ENCODE measurements at places on chromosomes 2 and 18.

DNA sequence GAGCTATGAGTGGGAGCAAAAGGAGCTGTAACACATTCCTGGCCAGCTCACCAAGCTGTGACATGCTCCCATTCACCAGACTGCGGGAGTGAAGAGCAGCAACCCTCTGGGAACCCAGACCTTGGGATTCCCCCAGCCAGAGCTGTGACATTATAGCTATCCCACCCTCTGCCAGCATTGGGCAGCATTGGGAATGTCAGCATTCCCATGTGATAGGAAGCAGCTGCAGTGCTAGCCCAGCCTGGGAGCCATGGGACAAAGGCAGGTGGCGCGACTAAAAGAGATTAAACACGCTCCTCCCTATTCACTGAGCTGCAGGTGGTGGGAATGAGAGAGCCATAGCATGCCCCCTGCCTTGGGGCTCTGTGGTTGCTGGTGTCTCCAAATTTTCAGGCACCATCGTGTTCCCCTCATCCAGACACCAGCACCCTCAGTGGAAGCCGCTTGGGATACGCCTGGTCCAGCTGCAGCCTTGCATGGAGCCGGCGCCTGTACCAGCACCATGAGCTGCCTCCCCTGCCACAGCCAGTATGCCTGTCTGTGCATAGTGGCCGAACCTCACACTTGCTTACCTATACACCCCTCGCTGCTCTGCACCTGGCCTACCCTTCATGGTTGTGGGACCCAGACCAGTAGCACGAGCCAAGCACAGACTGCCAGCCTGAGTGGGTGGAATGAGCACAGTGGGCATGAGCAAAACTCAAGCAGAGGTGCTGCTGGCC, 695.6 kb upstream of the GCFC2 start:
- DNase-seq, result no peak

DNA sequence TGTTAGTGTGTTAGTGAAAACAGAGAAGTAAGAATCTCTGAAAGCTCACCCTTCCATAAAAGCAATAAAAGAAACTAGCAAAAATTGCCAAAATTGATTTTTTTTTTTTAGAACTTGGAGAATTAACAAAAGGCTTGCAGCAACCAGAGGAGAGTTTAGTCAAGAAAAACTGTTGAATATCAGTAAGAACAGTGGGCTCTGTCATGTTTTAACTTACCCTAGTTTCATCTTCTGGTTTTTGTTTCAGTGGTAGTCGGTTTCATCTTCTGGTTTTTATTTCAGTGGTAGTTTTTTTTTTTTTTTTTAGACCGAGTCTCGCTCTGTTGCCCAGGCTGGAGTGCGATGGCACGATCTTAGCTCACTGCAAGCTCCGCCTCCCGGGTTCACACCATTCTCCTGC, 580.9 kb downstream of the NYAP2 start:
- no peak for DNase-seq

DNA sequence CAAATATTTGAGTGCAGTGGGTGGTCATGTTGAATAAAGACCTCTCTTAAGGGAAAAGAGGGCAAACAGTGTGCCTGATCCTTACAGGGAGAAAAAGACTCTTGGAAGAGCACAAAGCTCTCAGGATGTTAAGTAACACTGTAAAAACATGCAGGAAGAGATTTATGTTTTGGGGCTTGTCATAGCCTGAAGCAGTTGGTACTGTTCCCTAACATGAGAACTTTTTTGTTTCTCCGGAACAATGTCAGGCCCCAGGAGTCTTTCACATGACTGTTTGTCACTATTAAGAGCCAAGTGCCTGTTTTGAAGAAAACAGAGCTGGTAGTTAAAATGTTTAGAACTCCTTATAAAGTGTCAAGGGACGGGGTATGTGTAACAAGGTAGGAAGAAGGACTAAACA, 83.7 kb upstream of the B3GNT2 start:
- DNase-seq, result no peak

DNA sequence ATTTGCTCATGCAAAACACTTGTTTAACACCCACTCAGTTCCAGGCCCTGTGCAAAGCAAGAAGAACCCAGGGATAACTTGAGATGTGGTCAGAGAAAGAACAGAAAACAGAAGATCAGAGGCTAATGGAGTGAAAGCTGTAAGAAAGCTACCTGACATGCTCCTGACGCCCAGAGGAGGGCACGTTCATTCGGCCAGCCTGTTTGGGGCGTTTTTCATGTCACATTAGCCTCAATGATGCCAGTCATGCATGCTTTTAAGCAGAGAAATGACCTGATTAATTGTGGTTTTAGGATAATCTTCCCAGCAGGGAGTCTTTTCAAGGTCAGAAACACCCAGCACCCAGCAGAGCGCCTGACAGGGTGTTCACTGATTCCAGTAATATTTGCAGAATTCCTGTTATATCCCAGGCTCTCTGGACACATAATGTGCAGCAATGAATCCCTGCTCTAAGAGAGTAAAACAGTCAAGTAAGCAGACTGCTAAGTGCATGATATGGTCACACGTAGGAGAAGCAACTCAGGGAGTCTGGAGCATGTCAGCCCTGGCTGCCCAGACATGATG, 320.0 kb downstream of the LRATD1 start:
- no peak for DNase-seq

DNA sequence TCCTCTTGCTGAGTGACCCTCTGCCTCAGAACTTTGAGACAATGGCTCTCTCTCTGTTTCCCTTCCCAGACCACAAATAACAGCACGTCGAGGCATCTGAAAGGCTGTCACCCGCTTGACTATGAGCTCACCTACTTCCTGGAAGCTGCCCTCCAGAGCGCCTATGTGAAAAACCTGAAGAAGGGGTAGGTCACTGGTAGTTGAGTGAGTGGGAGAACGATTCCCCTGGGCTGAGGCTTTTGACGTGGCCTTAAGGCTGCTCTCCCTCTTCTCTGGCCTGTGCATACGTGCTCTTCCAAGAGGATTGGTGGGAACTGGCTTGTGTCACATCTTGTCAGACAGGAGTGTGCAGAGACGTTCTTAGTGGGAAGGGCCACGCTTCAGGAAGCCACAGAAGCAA, 63.1 kb upstream of the MCFD2 start:
- DNase-seq, result no peak

GRCh38 chr2:26581266-26581990, 59.7 kb downstream of the CIB4 start:
- DNase-seq, result no peak

DNA sequence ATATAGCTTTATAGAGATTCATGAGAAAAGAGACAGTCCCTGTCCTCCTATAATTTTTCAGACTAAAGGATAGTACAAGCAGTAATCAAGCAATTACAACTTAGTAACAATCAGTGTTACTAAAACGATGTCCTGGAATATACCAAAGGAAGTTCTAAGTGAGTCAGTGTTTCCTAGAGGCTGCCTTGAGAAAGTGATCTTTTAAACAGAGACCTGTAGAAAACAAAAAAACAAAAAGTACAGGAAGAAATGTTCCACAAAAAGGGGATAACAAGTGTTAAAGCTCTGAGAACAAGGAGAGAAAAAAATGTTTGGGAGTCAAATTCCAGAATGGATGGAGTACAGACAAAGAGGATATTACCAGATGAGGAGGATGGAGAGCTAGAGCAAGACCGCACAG, 556.4 kb downstream of the ERBB4 start:
- DNase-seq, result no peak

GRCh38 chr2:72778410-72778809, 47.4 kb downstream of the EXOC6B start:
- no peak for DNase-seq

- no peak for DNase-seq
These were observed 687.3 kb downstream of the NRXN1 start for GRCh38 chr2:50344509-50345106.

GRCh38 chr2:15584767-15585469, 6.8 kb upstream of the DDX1 start:
- no peak for DNase-seq
